Stimulated activated CD4-positive, alpha-beta T cell treated with anti-CD3 and anti-CD28 coated beads, Interleukin-12 subunit alpha, Interleukin-12 subunit beta, amount 100 ng/mL, for 24 hours (primary cell): ENCODE measurements at places on chromosomes 3 and 15.

DNA sequence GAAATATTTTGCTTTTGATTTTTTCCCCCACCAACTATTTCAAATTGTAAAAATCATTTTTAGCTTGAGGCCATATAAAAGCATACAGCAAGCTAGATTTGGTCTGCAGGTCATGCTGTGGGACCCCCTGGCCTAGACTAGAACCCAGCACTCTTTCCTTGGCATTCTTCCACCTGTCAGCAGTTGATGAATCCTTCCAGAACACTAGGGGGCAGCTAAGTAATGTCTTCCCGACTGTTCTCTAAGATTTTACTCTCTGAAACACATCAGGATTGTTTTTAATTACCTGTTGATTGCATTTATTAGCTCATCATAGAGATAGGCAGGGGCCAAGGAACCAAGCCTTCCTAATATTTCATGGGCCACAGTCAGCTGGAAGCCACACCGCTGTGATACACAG is 174.5 kb downstream of the CACNA1D start:
- no peak for DNase-seq

- no peak for DNase-seq
Measured at GRCh38 chr3:21054064-21054463, 696.9 kb downstream of the ZNF385D start.

DNA sequence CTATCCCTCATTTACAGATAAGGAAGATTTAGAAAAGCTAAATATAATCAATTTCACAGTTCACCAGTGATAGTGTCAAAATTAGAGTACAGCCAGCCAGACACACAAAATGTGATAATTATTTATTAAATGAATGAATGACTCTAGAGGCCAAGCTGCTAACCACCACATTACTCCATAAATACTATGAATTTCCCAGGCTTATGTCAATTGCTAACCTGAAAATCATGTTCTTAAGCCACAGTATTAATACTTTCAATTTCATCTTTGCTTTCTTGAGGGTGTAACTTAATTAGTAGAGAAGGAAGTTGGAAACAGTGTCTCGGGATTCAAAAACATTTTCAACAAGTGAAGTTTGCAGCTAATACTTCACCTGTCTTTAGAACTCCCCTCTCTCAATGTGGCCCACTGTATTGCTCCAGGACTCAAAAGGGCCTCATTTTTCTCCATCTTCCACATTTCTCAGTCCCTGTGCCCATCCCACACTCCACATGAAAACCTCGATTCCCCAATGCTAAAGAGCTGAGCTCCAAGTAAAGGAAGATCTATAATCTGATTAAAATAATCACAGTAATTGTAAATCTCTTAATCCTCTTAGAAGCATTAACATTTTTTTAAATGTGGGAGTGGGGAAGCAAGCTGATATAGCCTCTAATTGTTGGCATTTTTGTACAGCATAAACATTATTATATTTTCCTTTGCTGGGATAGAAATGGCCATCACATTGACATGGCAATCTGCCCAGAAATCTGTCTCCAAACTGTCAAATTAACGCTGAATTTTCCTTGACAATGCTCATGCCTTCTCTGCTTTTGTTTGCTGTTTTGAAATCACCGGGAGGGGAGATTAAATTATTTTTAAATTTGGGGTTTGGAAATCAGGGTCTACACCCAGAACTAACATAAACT is 765.1 kb downstream of the ROBO1 start:
- no peak for DNase-seq

DNA sequence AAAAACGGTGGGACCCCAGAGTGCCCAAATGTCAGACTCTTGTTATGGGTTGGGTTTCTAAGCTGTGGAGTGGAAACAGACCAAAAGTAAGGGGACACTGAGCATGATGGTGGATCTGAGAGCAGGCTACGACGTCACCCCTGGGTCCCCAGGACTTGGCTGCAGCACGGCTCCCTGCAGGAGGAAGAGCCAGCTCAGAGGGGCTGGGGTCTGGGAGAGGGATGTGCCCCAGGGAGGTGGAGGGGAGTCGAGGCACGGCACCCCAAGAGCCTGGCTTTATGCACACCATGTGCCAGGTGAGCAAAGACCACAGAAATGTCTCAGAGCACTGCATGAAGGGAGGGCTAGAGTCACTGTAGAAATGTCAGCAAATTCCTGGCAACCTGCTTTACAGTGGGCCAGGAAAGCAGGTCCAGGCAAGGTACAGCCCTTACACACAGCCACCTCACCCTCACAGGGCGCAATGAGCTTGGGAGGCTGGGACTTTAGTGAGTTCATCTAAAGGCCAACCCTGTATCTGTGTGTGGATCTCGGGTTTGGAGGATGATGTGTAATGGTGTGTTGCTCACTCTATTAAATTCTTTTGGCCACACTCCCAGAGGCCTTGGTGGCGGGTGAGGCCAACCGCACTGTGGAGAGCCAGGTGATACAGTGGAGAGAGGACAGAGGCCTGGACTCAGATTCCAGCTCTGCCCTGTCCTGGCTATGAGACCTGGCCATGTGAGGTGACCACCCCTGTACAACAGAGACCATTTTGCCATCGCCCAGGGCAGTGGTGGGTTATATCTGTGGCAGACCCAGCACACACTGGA is 14.1 kb downstream of the CTSH start:
- no peak for DNase-seq

- DNase-seq, result no peak
Measured at GRCh38 chr3:181488536-181488935, 223.2 kb upstream of the SOX2 start.

DNA sequence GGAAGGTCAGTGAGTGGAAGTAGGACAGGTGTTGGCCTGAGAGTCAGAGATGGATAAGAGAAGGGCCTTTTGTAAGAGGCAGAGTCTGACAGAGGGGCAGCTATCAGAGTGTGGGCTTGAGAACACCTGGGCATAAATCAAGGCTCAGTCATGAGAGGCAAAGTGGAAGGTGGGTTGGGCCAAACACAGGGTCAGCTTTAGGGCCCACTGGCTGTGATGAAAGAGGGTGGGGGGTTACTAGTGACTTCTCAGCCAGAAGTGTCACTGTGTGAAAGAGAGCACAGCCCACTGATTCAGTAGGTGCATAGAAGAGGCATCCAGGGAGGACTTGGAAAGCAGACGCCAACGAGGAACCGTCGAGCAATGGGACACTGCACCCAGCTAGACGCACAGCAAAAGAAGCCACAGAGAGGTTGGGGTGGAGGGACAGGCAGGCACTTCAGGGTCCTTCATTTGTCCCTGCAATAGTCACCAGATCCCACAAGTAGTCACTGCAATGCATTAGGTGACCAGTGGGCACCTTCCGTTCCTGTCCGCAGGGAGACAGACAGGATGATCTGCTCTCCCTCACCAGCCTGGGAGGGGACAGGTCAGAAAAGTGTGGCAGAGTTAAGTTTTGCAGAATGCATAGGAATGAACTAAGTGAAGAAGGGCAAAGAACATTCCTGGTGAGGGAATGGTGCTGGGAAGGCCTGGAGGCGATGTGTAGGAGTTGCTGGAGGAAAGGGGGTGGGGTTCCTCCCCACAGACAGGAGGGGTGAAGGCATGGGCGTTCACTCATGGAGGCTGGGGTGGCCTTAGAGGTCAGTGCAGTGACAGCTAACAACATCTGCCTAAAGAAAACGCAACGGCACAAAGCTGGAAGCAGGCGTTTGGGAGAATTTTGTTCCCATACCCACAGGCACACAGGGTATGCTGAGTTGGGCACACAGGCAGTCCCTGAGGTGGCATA is 36.3 kb downstream of the MESD start:
- DNase-seq, result no peak

- peak; percentile 22 for DNase-seq
Measured at GRCh38 chr15:41772720-41773331, 1.5 kb upstream of the MAPKBP1 start.

DNA sequence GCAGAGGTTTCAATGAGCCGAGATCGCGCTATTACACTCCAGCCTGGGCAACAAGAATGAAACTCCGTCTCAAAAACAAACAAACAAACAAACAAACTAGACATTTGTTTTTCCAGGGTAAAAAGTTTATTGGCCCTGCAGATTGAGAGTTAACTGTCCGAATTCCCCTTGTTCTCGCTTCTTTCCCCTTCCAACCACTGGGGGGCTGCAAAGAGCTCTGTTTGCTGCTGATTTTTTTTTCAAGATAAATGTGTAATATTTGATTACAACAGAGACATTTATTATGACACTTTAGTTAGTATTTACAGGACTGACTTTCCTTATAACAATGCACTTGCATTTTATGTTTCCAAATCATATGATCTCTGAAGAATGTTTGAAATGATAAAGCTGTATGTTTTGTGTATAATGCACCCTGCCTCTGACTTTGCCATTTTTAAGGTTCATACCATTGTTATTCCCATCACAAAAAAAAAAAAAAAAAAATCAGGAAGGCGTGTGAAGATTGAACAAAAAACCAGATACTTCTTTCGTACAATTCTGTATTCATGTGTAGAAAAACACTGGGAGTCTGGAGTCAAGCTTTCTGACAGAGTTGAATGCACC is 2.8 kb downstream of the CLSTN2 start:
- no peak for DNase-seq

- no peak for DNase-seq
Measured at GRCh38 chr3:119627461-119627860, 29.8 kb downstream of the PLA1A start.

GRCh38 chr3:15955968-15956367 is 158.2 kb upstream of the ANKRD28 start:
- DNase-seq, result no peak

- no peak for DNase-seq
Measured at GRCh38 chr3:63900459-63900858, 11.7 kb downstream of the SCAANT1 start.

DNA sequence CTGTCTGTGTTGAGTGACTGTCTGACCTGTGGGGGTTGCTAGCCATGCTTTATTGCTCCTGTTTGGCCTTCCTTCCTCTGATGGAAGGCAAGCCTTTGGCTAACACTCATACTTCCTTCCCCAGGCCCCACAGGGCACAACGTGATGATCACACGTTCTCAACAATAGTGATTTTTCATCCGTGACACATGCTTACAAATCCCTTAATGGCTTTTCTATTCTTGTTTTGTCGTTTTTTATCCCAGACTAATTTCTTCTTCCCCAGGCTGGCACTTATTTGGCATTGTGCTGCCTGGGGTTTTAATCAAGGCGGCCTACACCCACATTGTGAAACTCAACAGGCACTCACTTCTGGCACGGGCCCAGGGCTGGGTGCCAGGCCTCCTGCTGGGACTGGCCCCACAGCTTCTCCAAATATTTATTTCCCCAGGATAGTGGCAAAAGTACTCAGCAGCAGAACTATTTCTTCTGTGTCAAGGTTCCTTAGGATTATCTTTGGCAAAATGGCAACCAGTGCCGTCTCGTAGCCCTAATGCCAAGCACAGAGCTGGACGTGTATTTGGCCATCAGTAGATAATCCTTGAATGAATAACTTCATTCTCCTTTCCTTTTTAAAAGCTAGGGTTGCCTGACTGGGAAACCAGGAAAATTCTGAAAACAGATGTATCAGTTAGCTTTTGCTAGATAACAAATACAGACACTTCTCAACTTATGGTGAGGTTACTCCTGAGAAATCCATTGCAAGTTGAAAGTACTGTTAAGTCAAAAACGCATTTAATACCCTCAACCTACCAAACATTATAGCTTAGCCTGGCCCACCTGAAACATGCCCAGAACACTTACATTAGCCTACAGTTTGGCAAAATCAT is 30.6 kb downstream of the CMTM7 start:
- no peak for DNase-seq

DNA sequence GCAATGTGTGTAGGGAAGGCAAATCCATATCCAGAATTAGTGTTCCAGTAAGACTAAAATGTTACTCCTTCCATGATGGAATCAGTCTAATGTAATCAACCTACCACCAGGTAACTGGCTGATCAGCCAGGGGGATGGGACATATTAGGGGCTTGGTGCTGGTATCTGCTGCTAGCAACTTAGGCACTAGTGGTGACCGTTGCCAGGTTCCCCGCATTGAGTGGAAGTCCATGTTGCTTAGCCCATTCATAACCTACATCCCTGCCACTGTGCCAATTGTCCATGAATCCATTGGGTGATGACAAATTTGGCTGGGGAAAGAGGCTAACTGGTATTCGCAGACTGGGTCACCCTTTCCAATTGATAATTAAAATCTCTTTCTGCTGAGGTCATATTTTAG is 212.2 kb upstream of the ROBO1 start:
- no peak for DNase-seq

- no peak for DNase-seq
Measured at GRCh38 chr15:67892559-67893377, 52.9 kb upstream of the RNU6-1 start.

GRCh38 chr3:113231827-113232253 is 20.5 kb downstream of the BOC start:
- DNase-seq, result no peak

- DNase-seq, result no peak
Measured at GRCh38 chr15:92000709-92001108, 147.2 kb downstream of the SLCO3A1 start.

- DNase-seq, result no peak
Measured at GRCh38 chr3:184786280-184786941, 25.6 kb upstream of the VPS8 start.

- no peak for DNase-seq
Measured at GRCh38 chr15:90035840-90036230, 34.7 kb downstream of the ZNF710 start.

DNA sequence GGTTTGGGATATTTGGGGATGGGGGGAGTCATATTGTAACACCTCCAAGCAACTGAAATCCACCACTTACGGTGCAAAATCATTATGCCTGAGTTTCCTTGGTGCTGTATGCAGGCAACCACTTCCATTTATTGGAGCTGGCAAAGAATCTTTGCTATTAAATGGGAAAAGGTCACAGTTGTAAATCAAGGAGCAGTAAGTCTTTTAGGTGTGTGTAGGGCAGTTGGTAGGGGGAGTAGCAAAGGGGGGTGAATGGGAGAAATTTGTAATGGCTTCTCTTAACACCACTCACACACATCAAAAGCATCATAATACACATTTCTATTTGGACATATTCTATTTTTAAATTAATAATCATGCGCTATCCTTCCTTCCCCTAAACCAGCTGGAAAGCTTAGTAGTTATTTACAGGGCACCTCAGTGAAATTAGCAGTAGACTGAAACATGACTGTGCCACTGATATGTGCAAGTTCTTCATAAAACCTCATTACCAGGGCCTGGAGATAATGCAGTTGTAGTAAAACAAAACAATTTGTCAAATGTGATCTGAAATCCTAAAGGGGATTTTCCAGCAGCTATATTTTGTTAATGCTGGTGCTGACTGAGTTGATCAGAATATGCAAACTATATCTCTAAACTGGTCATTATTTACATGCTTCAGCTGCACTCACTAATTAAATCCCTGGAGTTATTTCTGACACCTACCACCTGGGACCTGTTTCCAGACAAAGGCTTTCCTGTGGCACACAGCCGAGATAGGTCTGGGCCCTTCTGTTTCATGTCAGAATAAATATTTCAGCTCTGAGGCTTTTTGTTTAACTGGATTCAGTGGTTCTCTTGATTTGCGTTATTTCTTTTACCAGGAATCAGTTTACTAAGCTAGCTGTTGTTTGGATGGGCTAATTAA is 90.1 kb downstream of the B3GALNT1 start:
- DNase-seq, result no peak

DNA sequence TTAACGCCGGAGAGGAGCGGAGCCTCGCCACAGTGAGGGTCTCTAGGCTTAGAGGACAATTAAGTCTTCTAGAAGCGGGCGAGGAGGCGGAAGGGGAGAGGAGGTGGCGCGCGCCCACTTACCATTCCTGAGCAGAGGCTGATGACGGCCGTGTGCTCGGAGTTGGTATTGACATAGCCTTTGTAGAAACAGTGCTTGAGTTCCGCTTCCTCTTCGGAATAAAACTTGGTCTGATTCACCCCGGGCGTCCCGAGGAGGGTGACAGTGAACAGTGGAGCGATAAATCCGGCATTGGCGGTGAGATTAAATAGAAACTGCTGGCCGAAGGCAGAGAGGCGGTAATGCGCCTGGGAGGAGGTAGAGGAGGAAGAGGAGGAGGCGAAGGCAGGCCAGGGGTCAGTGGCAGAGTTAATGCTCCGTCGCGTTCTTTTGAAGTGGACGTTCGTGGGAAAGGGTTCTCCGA is 1.3 kb downstream of the ADAMTS9 start:
- DNase-seq, result no peak
